ENCODE measurements at places on chromosomes 5 and 9.

- DNase-seq = peak; percentile 46
Observed at GRCh38 chr5:72209147-72210115, 102.2 kb downstream of the MAP1B start.

DNA sequence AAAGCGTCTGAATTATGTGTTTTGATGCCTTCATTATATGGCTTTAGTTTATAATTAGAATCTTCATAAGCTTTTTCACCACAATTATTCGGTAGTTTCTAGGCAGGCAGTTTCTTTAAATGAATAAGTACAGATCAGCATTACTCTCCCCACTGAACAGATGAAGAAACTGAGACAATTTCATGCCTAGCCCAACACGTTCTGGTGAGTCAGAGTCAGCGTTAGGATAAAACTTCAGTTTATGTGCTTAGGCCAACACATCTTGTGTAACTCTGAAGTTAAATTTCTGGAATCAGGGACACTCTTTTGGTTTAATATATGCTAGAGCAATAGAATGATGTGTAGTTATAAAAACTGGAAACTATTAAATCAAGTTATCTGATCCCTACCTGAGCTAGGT lies 186.7 kb upstream of the ELL2 start:
- DNase-seq = no peak

DNA sequence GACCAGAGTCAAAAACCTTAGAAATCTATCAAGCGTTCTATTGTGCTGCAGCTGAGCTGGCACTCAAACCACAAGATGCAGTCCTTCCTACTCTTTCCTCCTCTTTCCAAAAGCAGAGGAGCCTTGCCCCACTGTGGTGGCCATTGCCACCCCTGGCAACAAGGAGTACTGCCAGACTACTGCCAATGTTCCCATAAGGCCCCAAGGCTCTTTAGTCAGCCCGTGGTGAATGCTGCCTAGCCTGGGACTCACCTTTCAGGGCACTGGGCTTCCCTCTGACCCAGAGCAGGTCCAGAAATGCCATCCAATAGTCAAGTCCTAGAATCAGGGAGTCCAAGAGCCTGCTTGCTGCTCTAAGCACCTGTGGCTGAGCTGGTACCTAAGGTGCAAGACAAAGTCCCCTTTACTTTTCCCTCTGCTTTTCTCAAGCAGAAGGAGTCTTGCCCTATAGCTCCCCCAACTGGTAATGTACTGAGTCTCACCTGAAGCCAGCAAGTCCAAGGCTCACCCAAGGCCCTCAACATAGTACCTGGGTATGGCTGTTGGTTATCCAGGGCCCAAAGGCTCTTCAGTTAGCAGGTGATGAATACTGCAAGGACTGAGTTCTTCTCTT lies 219.4 kb downstream of the ATPSCKMT start:
- DNase-seq = no peak

DNA sequence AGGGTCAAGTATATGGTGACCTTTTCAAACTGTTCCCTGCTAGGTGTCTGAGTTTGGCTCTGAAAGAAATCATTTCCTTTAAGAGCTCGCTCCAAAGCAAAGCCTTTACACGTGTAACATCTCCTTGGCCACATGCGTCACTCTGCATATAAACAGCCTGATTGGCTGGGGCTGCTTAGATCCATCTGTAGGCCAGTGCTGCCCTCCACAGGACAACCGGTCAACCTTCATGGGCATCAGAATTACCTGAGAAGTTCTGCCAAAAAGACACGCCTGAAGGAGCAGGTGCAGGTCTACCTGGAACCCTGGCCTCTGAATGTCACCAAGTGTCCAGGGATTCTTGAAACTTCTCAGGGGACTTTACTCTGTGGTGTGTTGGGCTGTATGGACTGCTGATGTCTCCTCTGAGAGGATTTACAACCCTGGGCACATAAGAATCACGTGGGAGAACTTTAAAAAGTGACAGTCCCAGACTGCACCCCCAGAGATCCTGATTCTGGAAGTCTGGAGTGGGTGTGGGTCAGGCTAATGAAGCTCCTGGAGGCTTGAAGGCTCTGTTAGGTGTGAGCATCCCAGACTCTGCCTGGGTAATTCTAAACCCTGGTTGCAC lies 497.6 kb downstream of the GADD45G start:
- DNase-seq = peak; percentile 90

GRCh38 chr9:85527331-85528020 lies 214.3 kb downstream of the AGTPBP1 start:
- peak; percentile 39 for DNase-seq

- no peak for DNase-seq
Observed at GRCh38 chr5:172920447-172920849, 38.8 kb upstream of the RPL26L1 start.

- DNase-seq = peak; percentile 27
Observed at GRCh38 chr5:142245786-142246185, 79.0 kb downstream of the SPRY4 start.

DNA sequence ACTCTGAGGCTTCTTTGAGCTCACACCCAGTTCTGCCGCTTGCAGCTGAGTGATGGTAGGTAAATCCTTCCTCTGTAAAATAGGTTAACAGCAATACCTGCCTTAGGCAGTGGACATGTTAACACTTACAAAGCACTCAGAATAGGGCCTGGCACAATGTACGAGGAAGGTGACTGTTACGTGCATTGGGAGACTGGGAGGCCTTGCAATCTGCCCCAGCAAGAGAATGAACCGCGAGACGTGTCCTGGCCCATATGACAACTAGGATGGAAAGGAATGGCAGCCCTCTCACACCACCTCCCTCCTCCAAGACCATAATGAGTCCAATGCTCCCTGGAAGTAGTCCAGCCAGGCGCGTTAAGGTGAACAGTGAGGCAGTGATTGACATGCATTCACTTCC lies 23.1 kb upstream of the AKNA start:
- no peak for DNase-seq

- no peak for DNase-seq
Observed at GRCh38 chr9:84357275-84357674, 16.7 kb upstream of the SLC28A3 start.

DNA sequence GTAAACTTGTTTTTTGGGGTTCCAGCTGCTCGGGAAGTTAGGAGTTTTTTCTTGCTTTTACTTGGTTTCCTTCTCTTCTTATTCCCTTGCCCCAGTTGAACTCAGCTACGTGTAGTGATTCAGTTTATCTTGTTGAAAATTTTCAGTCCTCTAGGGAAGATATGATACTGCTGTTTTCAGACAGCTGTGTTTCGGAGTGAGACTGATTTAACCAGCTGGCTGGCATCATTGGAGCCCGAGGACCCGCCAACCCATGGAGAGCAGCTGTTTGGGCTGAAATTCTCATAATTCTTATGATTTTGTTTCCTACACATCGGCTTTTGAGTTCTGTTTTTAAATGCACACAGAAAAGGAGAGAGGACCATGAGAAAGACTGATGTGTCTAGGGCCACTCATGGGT lies 271.5 kb downstream of the NR3C1 start:
- DNase-seq = peak; percentile 39

GRCh38 chr5:5644249-5644648 lies 221.8 kb downstream of the ICE1 start:
- DNase-seq = no peak

GRCh38 chr9:97840521-97840920 lies 12.5 kb upstream of the FOXE1 start:
- no peak for DNase-seq

DNA sequence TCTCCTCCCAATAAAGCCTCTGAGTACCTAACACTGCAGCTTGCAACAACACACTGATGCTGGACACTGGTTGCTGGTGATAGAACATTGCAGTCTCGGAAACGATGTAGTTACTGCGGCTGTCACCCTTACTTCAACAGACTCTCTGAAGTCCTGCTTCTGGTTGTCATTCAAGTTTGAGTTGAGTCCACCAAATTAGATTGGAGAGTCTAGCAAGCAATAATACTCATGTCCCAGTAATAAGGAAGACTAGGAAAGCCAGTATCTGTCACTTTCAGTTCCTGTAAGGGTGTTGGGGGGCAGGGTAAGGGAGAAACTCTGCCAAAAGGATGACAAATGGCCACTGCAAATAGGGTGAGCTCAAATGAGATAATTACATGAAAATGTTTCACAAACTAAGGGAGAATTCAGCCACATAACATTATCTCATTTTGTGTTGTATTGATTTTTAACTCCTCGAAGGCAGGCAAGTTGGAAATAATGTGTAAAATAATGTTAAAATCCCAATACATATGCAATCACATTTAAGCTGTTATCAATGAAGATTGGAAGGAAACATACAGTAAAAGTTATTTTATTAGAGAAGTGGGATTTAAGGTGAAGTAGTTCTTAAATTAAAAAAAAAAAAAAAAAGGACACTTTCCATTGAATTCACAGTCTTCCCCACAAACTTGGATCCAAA lies 849 bp upstream of the IFT74 start:
- peak; percentile 49 for DNase-seq

- peak; percentile 6 for DNase-seq
Observed at GRCh38 chr9:29691758-29692407, 2118.6 kb upstream of the C9orf72 start.

DNA sequence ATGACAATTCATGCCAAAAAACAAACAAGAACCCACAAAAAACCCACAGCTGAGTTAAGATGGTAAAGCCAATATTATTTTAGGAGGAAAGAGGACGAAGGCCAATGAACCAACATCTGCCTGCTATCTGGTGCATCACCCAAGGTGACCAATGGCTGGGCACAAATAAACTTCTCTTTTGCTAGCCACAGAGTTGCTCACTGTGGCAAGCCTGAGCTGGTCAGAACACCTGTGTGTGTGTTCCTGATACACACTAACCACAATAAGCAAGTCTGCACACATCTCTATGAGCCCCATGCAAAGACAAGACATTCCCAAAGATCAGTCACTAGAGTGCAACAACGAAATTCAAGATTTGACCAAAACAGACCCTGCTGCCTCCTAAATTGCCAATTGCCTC lies 63.1 kb downstream of the RNF38 start:
- DNase-seq = no peak

DNA sequence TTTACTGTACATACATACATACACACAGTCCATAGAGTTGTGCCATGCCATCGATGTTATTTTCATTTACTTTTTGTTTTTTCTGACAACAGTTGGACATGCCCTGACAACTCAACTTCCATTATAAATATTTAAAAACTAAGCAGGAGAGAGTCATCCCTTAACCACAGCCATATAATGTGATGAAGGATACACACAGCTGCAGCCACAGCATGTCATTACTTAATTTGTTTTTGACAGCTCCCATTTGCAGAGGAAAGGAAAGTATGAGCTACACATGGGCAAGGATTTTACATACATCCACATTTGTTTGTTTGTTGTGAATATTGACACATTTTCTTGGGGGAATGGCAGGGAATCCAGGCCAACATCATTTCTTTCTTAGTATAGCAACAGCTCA lies 91.5 kb upstream of the TUT7 start:
- DNase-seq = no peak

- no peak for DNase-seq
Observed at GRCh38 chr5:172581315-172581714, 59.7 kb upstream of the NEURL1B start.

- DNase-seq = peak; percentile 75
Observed at GRCh38 chr9:14346231-14346791, 32.4 kb upstream of the NFIB start.

- no peak for DNase-seq
Observed at GRCh38 chr9:78326564-78326963, 29.6 kb downstream of the PSAT1 start.

DNA sequence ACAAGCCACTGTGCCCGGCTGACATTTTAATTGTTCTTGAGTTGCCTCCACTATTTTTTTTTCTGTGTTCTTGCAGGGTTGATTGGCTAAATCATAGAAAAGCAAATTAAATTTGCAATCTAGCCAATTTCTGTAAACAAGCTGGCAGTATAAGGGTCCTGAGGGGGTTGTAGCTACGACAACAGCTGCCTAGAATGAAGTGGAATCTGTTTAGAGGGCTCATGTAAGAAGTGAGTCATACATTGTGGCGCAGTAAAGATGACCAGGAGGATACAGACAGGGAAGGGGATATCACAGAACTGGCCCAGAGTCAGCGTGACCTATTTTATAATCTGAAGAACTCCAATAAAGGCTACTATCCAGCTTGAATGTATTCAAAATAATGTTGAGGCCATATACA lies 82.2 kb upstream of the TLE1 start:
- DNase-seq = no peak

- DNase-seq = peak; percentile 12
Observed at GRCh38 chr5:149338364-149338763, 6.9 kb upstream of the GRPEL2 start.

GRCh38 chr9:132283863-132284262 lies 70.9 kb downstream of the SETX start:
- DNase-seq = no peak

GRCh38 chr9:26551971-26552370 lies 340.6 kb downstream of the CAAP1 start:
- no peak for DNase-seq

DNA sequence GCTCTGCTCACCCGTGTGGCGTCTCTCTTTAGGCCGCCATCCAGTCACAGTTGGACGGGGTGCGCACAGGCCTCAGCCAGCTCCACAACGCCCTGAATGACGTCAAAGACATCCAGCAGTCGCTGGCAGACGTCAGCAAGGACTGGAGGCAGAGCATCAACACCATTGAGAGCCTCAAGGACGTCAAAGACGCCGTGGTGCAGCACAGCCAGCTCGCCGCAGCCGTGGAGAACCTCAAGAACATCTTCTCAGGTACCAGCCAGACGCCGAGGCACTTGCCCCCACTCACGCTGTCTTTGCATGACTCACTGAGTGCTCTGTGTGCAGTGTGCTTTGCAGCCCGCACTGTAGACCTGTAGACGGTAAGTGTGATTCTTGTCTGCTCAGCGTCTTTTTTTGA lies 4.5 kb downstream of the EXOC3 start:
- DNase-seq = no peak

DNA sequence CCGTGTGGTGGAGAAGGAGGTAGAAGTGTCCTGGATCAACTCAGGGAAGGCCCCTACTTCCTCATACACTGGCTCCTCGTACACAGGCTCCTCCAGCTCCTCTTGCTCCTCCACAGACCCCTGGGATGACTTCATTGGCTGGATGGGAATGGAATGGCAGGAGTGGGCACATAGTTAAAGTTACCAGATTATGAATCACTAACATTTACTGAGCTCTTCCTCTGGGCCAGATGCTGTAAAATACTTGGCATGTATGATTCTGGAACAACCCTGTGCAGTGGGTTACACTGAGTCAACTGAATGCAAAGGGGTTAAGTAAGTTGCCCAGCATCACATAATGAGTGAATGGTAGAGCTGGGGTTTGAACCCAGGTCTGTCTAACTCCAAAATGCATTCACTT lies 3.1 kb upstream of the FCHSD1 start:
- no peak for DNase-seq

All from eye (tissue), 1 donor.